Lung (tissue), 17 donors: ENCODE measurements at places on chromosomes 3 and 15.

DNA sequence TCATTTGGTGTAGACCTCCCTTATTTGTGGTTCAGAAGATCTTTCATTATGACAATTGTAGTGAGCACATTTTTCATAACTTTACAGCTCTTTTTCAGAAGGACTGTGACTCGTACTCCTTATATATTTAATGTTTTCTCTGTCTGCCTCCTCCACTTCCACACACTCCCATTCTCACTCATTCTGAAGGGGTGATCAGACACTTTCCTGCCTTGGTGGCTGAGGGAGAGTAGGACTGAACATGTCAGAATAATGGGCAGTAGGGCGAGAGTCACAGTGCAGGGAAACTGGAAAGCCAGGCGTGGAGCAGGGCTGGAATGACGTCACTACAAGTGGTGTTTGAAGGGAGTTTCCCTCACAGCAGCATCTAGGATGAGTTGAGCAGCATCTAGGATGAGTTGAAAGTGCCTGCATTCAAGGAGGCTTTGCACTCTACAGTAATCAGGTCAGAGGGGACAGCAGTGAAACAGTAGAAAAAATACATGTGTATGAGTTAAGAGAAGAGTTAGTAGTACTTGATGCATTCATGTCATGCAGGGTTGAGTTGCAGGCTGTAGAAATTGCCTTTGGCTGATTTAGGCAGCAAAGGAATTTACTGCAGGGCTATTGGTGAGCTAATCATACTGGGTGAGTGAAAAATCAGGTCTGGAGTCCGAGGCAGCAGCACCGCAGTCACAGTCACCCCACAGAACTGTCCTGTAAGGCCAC lies 36.3 kb upstream of the FBXL22 start:
- no peak for DNase-seq

- no peak for DNase-seq
Observed at GRCh38 chr3:39185959-39186691, 6.3 kb downstream of the XIRP1 start.

DNA sequence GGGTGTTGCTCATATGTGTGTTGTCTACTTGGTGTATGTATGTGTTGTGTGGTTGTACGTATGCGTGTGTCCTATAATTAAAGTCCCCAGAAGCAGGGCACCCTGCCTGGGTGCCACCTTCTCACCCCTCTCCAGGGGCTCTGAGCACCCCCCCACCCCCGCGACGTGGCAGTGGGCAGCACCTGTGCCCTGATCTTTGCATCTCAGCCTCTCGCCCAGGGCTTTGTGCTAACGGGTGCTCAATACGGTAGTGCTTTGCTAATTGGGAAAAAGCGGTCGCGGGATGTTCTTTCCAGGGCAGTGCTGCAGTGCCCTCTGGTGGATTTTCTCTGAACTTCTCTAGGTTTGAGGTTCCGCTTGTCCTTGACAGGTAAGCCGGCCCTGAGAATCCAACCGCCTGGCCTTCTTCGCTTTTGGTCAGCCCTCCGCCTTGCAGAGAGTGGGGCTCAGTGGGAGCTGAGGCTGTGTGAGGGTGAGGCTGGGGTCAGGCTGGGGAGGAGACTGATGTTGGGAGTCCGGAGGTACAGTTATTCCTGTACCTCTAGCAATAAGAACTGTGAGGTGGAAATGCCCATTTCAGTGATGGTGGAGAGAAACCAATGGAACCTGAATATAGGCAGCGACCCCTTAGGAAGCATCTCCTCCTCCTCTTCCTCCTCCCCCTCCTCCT lies 17.6 kb upstream of the EPHB3 start:
- DNase-seq = peak; percentile 83

GRCh38 chr15:39852250-39852649 lies 67.8 kb downstream of the GPR176 start:
- no peak for DNase-seq

- no peak for DNase-seq
Observed at GRCh38 chr3:170330366-170330765, 27.1 kb upstream of the SKIL start.

GRCh38 chr3:88147261-88147660 lies 2.5 kb upstream of the C3orf38 start:
- no peak for DNase-seq

DNA sequence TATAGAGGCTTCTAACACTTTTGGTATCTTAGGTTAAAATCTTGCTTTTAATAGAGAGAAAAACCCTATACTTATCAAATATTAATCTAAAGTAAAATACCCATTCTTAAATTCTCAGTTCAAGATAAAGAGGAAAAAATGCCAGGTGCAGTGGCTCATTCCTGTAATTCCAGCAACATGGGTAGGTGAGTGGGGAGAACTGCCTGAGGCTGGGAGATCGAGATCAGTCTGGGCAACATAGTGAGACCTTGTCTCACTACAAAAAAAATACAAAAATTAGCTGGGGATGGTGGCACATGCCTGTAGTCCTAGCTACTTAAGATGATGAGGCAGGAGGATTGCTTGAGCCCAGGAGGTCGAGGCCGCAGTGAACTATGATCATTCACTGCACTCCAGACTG lies 135.8 kb downstream of the CLASP2 start:
- no peak for DNase-seq

- DNase-seq = no peak
Observed at GRCh38 chr3:154126651-154127050, 5.5 kb downstream of the ARHGEF26 start.

DNA sequence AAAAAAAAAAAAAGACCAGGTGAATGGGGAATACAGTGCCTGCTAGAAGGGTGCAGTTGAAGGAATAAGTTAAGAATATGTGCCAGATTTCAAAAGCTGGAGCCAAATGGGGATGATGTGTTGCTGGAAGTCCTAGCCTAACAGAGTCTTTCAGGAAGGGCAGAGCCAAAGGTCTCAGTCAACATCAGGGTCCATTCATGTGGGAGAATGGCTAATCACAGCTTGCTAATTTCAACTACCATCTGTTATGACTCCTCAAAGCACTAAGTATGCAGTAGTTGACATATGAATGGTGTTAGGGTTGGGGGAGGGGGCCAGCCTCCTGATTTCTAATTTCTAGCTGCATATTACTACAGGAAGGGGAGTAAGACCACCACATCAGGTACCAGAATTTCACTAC lies 4.4 kb downstream of the ZBTB38 start:
- DNase-seq = no peak

DNA sequence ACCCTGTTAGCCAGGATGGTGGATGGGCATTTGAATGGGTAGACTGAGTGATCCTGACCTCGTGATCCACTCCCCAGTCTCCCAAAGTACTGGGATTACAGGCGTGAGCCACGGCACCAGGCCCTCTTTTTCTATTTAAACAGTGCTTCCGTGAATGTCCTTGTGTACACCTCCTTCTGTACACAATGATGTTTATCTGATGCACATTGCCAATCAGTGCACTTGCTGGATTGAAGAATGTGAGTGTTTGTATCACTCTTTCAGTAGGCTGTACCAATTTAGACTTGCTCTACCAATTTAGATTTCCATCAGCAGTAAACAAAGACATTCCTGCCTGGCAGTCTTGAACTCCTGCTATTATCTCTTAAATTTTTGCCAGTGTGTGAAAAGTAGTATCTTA lies 8.9 kb upstream of the ZNF619 start:
- DNase-seq = no peak

- DNase-seq = peak; percentile 80
Observed at GRCh38 chr3:53259427-53260259, 3.8 kb upstream of the TKT start.

GRCh38 chr3:9915254-9916141 lies 1.4 kb upstream of the IL17RC start:
- peak; percentile 81 for DNase-seq

DNA sequence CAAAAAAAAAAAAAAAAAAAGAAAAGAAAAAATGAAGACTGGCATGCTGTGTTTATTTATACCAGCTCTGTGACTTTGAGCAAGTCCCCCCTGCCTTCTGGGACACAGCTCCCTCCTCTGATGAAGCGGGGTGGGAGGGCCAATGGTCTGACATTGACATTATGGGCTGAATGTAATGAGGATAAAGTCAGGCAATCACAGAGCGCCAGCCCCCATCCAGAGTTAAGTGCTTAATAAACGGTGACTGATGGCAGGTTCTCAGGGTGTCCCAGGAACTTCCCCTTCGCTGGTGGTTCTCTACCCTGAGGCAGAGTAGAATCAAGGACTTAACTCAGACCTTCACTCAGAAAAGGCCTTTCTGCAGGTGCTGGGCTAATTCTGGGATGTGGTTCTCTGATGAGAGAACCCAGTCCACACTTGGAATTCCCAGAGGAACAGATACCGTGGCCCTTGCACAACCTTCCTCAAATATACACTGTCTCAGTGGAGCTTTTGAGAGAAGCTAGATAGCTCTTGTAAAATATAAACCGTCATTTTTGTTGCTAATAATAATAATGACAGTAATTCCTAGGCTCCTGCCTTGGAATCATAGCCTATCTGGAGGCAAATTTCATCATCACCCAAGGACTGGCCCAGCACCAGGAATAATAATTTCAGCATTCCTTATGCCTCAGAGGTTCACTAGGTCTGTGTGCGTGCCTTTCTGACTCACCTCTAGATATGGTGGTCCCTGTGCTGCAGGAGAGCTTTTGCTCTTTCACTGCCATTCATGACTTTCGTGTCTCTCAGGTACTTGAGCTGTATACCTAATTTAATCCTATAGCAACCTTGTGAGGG lies 115.8 kb downstream of the RPLP1 start:
- no peak for DNase-seq

DNA sequence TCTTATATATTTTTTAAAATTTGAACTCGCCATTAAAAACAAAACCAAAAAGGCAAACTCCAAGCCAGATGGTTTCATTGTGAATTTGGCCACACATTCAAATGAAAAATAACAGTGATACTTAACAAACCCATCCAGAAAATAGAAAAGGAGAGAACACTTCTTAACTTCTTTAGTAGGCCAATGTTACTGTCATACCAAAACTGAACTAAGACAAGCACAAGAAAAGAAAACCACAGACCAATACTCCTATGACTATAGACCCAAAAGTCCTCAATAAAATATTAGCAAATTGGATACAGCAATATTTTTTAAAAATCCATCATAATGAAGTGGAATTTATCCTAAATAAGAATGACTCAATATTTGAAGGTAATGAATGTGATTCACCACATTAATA lies 73.5 kb upstream of the ALDH1A3 start:
- DNase-seq = no peak

GRCh38 chr15:39549912-39550311 lies 31.0 kb upstream of the THBS1 start:
- no peak for DNase-seq

- peak; percentile 49 for DNase-seq
Observed at GRCh38 chr15:94579286-94579685, 347.9 kb downstream of the MCTP2 start.

DNA sequence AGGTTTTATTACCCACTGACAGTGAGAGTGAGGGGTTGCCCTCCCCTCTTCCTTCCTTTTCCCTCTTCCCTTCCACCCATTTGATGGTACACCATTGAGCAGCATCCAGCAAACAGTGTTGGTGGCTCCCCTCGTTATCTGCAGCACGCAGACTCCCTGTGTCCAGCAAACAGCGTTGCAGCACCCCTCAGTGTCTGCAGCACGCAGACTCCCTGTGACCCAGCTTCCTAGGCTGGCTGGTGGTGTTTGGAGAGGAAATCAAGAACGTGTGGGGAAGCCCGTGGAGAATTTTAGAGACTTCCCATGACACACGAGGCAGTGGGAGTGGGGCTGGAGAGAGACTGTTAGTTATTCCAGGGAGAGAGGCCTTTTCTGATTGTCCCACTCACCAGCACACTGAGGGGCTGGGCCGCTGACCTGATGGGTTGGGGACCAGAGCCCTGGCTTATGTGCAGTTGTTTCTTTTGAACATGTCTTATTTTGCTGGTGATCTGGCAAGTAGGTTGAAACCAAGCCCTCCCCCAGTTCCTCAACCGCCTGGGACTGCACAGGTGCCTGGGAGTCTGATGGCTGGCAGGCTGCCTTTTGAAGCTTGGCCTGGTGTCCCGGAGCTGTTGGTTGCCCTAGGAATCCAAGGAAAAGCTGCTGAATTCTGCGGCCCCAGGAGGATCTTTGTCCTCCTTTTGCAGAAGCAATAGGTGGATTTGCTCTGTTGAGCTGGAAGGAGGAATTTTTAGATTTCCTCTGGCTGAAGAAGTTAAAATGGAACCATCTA lies 19.0 kb downstream of the APBA2 start:
- DNase-seq = no peak

DNA sequence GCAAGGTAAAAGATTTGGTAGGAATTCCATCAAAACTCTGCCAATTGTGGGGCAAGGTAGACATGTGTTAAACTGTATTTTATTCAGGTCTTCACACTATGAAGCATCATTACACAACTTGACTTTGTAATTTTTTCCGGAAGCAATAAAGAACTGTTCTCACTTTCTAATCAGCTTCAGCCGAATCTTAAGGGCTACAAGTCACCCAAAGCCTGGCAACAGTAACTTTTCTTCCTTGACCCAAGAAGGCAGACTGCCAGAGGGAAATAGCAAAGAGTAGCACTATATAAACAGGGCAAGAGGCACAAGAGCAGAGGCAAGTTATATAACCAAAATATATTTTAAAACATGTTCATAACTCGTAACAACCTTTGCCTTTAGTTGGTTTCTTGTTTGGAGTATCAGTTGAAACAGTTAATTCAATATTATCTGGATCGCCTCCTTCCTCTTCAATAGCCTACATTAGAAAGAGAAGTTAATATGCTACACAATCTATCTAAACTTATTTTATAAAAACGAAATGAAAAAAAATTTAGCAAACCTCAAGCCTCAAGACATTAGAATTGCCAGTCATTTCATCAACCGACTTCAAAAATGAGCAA lies 1.4 kb downstream of the SLTM start:
- peak; percentile 82 for DNase-seq

DNA sequence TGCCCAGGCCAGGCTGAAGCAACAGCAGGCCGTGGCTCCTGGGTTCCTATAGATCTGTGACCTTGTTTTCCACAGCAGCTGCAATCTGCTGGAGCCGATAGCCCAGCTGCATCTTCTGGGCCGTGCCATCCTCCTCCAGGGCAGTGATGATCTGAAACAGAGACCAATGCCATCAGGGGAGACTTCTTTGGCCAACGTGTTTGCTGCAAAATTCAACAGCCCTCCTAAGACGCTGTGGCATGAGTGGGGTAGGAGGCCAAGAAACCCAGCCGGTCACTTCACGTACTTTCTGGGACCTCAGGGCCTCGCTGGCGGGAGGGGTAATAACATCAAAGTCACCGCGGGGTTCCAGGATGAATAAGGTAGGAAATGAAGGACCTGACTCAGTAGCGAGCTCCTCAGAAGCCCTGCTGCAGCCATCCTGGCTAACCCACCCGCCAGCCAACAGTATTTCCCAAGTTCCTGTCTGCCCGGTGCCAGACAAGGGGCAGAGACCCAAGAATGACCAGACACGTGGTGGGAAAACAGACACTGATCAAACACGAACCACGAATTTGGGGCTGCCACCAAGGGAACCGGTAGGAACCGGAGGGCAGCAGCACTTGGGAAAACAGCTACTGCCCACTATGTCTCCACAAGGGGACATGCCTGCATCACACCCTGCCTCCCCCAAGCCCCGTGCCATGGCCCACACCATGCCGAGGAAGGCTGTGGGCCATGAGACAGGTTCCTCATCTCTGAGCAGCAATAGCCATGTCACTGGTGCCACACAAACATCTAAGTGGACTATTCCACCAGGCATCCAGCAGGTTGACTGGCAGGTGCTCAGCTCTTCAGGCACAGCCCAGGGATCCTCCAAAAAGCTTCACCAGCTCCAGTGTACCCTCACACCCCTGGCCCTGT lies 25.2 kb downstream of the PLXNB1 start:
- no peak for DNase-seq

GRCh38 chr3:150315721-150316120 lies 92.4 kb upstream of the TSC22D2 start:
- no peak for DNase-seq

- DNase-seq = no peak
Observed at GRCh38 chr3:41866298-41866697, 95.6 kb downstream of the ULK4 start.
